Left lung (tissue), 14 donors: ENCODE measurements at places on chromosomes 13 and 19. TPM values are rescaled to one million over a fixed set of nuclear protein-coding genes. Genes with fewer than 3 reads are reported as not detected.

DNA sequence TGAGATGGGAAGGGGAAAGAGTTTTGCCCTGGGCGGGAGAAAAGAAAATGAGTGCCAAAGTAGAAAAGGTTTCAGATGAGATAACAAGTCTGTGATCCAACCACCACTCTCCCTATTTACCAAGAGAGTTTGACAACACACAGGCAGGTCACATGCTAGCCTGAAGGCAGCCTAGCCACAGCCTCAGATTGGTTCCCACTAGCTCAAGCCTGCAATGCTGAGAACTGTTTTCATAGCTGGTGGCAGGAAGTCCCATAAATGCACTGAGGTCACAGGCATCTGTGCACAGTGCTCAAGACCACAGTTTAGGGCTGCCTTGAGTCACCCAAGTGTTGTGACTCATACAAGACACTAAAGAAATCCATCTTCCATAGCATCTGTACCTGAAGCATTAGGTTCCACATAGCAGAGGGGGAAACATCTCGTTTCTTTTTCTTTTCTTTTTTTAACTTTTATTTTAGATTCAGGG, 18.5 kb upstream of the POP4 start:
- H3K27ac ChIP-seq = no peak overlapping the region
- no peak overlapping the region for H3K4me3 ChIP-seq
- H3K4me1 ChIP-seq = no peaks in the 10 kb centered on the region
- no peaks in the 10 kb centered on the region for H3K36me3 ChIP-seq
- H3K27me3 ChIP-seq = peaks cover 42% of the 10 kb centered on the region

The OR7A5 gene
- not detected for polyA plus RNA-seq

The SIGLEC14 gene
- polyA plus RNA-seq = 2.2 TPM

The KLK3 gene
- not detected for polyA plus RNA-seq

The WDR88 gene
- 1.5 TPM for polyA plus RNA-seq
